ENCODE measurements at places on chromosomes 4 and X. TPM values are rescaled to one million over a fixed set of nuclear protein-coding genes. Genes with fewer than 3 reads are reported as not detected.

Gene IGSF1
- not detected for total RNA-seq

Gene ZRSR2
- 2.9 TPM for total RNA-seq

Gene TMEM31
- 0.39 TPM for total RNA-seq

Gene CENPVL1
- total RNA-seq: not detected

Gene FATE1
- not detected for total RNA-seq

Gene AADAT
- 18.8 TPM for total RNA-seq

Gene CXCR3
- total RNA-seq: 0.11 TPM

Gene CETN2
- total RNA-seq: 34.1 TPM

Gene XG
- 25.3 TPM for total RNA-seq

Gene MFAP3L
- 13.7 TPM for total RNA-seq
